ENCODE measurements at places on chromosomes 4 and X. TPM values are rescaled to one million over a fixed set of nuclear protein-coding genes. Genes with fewer than 3 reads are reported as not detected.

MAGEE1 gene
- not detected for total RNA-seq

PNCK gene
- total RNA-seq = not detected

ARMCX4 gene
- 0.54 TPM for total RNA-seq

COX7B2 gene
- 55.2 TPM for total RNA-seq

IBSP gene
- total RNA-seq = not detected

AREG gene
- total RNA-seq = not detected
